RWPE2 (cell line): ENCODE measurements at places on chromosomes 6 and 20.

- no peak overlapping the region for H3K4me3 ChIP-seq
- no peaks in the 10 kb centered on the region for H3K36me3 ChIP-seq
- no peak for DNase-seq
- H3K27me3 ChIP-seq: no peaks in the 10 kb centered on the region
- H3K4me1 ChIP-seq: peaks cover 21% of the 10 kb centered on the region
Measured at GRCh38 chr6:134739299-134740026, 210.4 kb downstream of the ALDH8A1 start.

DNA sequence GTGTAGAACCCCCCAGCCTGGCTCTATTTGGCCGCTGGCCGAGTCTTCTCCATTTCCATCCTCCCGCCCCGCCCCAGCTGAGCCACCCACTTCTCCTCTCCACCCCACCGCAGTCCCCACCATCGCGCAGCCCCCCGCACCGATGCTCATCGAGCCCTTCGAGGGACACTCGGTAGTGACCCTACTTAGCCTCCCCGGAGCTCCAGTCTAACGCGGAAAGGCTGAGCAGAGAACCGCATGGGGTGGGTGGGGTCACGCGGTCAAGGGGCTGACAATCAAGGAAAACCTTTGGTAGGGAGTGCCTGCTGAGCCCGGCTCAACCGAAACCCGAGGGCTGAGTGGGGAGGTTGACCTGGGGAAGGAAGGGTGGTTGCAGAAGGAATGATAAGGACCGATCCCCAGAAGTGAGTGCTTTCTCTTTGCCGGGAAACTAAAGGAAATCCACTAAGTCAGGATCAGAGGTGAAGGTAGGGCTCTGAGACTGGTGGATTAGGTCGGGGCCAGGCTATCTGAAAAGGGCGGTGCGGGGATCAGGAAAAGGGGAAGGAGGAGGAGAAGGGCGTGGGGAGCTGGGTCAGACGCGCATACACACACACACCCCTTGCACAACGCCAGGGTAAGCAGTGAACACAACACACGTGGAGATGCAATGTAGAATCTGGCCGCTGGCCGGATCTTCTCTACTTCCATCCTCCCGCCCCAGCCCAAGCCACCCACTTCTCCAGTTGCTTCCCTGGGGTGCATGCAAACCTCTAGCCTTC, 49.8 kb downstream of the CPXM1 start:
- peaks cover 21% of the 10 kb centered on the region for H3K27me3 ChIP-seq
- no peak for DNase-seq
- no peak overlapping the region for H3K27ac ChIP-seq
- H3K36me3 ChIP-seq: no peaks in the 10 kb centered on the region
- H3K4me1 ChIP-seq: no peaks in the 10 kb centered on the region

DNA sequence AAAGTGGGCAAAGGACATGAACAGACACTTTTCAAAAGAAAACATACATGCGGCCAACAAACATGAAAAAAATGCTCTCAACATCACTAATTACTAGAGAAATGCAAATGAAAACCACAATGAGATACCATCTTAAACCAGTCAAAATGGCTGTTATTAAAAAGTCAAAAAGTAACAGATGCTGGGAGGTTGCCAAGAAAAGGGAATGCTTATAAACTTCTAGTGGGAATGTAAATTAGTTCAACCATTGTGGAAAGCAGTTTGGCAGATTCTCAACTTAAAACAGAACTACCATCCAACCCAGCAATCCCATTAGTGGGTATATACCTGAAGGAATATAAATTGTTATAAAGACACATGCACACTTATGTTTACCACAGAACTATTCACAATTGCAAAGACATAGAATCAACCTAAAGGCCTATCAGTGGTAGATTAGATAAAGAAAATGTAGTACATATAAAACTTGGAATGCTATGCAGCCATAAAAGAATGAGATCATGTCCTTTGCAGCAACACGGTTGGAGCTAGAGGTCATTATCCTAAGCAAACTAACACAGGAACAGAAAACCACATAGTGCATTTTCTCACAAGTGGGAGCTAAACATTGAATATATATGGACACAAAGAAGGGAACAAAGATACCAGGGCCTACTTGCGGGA, 16.3 kb downstream of the CENPQ start:
- DNase-seq: no peak
- no peaks in the 10 kb centered on the region for H3K27me3 ChIP-seq
- H3K4me3 ChIP-seq: no peak overlapping the region
- H3K4me1 ChIP-seq: no peaks in the 10 kb centered on the region
- no peak overlapping the region for H3K27ac ChIP-seq
- H3K36me3 ChIP-seq: peaks cover 35% of the 10 kb centered on the region

DNA sequence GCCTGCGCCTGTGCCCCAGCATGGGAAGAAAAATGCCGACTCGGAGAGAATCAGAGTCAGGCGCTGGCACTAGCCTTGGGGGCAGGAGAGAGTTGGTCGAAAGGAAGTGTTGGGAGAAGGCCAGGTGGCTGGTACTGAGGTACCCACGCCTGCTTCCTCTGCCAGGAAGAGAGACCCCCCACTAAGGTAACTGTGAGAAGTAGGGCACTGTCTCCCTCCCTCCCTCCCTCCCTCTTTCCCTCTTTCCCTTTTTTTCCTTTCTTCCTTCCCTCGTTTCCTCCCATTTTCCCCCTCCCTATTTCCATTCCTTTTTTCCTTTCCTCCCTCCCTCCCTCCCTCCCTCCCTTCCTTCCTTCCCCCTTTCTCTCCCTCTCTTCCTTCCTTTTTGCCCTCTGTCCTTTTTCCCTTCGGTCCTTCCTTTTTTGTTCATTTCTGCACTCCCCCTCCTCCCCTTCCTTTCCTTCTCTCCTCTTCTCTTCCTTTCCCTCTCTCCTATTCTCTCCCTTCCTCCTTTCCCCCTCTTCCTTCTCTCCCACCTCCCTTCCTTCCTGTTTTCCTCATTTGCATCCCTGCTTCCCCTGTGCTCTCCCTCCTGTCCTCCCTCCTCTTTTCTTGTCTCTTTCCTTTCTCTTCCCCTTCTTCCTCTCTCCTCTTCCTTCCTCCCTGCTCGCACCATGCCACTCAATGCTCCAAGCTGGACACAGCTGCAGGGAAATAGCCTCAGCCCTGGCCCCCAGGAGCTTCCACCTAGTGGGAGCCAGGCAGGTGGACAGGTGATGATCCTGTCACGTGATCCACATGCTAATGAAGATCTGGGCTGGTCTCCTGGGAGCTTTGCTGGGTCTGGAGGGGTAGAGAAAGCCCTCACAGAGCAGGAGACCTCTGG, 148.0 kb downstream of the DHX35 start:
- peaks cover 4% of the 10 kb centered on the region for H3K4me1 ChIP-seq
- H3K27me3 ChIP-seq: peaks cover 11% of the 10 kb centered on the region
- H3K27ac ChIP-seq: no peak overlapping the region
- DNase-seq: no peak
- H3K36me3 ChIP-seq: no peaks in the 10 kb centered on the region
- H3K4me3 ChIP-seq: no peak overlapping the region

GRCh38 chr20:37220731-37221130, 40.9 kb downstream of the GHRH start:
- no peak for DNase-seq
- no peak overlapping the region for H3K4me3 ChIP-seq
- no peak overlapping the region for H3K27ac ChIP-seq
- peaks cover 100% of the 10 kb centered on the region for H3K36me3 ChIP-seq
- peaks cover 3% of the 10 kb centered on the region for H3K4me1 ChIP-seq

DNA sequence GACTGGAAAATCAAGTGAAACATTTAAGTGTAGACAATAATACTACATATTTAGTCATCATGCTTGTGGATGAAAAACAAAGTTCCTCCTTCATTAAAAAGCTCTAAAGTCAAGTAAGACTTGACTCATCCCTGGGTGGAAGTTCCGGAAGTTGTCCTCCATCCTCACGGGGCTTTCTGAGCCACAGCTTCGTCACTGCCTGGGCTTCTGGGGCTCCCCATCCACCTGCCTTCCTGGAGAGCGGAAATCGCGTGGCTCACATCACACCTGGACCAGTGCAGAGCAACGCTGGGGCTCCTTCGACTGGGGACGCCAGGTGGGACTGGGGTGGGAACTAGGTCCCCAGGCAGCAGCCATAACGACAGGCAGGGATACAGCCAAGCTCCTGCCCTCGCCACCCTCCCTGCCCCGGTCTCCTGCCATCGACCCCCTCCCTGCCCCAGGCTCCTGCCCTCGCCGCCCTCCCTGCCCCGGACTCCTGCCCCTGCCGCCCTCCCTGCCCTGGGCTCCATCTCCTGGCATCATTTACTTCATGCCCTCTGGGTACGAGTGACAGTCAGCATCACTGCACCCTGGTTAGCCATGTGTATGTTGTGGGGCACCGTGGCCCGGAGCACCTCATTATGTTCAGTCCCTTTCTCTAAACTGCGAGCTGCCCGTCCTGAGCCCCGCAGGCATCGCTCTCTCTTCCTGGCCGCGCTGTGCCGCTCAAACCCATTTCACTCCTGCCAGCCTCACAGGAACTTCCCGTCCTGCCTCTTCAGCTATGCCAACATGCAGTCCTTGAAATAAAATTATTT, 12.9 kb downstream of the THBS2 start:
- H3K36me3 ChIP-seq: no peaks in the 10 kb centered on the region
- H3K27ac ChIP-seq: no peak overlapping the region
- no peaks in the 10 kb centered on the region for H3K4me1 ChIP-seq
- DNase-seq: no peak
- no peak overlapping the region for H3K4me3 ChIP-seq

DNA sequence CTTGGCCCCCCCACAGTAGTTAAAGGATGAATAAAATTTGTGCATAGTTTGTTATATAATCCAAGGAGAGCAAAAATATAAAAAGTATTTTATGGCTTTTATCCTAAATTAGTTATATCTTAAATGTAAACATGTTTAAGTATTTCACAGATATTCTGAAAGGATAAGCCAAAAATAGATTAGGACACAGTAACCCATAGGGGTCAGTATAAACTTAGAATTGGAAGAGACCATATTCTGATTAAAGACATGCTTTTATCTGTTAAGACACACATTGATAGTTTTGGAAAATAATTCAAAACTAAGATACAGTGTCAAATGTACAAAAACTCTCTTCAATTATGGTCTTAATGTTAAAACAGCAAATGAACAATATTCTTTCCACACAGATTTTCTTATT, 4.5 kb upstream of the SERINC1 start:
- no peaks in the 10 kb centered on the region for H3K36me3 ChIP-seq
- no peak overlapping the region for H3K27ac ChIP-seq
- H3K27me3 ChIP-seq: no peaks in the 10 kb centered on the region
- no peak overlapping the region for H3K4me3 ChIP-seq
- DNase-seq: no peak
- H3K4me1 ChIP-seq: peaks cover 3% of the 10 kb centered on the region

DNA sequence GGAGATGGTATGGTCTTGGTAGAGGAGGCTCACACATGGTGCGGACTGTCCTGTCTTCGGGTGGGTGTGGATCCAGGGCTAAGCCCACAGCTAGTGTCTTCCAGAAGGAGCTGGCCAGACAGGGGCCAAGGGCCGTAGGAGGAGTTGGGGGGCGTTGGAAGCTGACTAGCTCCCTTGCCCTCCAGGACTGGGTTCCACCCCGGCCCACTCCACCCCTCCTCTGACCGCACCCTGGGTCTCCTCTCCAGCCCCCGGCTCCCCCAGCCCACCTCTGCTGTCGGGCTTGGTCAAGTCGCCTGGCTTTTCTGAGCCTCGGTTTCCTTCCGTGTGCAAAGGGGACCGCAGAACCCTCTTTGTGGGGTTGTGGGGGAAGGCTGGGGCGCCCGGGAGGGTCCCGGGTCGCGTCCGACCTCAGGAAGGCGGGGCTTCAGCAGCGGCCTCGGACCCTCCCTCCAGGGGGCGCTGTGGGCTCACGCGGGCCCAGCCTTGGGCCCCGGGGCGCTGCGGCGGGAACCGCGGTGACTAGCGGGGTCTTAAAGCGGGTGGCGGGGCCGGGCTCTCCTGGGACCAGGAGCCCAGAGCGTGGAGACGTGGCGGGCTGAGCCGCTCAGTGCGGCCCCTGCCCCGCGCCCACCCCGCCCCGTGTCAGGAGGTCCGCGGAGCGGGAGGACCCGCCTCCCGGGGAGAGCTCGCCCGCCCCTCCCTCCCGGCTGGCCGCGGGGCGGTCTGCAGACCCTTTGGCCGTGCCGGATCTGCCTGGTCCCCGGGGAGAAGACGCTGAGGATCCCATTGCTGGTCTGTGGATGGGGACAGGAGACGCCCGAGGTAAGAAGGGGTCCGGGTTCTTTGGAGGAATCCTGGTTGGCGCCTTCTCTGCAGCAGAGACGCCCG, 5.4 kb downstream of the NPBWR2 start:
- H3K4me3 ChIP-seq: peak overlapping the region; percentile 17
- no peak overlapping the region for H3K27ac ChIP-seq
- peaks cover 44% of the 10 kb centered on the region for H3K27me3 ChIP-seq
- DNase-seq: peak; percentile 79
- H3K4me1 ChIP-seq: no peaks in the 10 kb centered on the region

DNA sequence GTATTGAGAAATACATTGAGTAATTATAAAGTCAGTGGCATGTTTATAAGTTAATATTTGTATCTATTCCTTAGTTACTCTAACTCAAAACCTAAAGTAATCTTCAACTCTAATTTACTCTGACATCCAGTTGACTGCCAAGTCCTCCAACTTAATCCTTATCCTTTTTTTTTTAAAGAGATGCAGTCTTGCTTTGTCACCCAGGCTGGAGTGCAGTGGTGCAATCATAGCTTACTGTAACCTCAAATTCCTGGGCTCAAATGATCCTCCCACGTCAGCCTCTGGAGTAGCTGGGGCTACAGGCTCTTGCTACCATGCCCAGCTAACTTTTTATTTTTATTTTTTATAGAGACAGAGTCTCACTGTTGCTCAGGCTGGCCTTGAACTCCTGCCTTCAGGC, 24.4 kb downstream of the PTPN1 start:
- H3K4me1 ChIP-seq: peaks cover 36% of the 10 kb centered on the region
- no peak overlapping the region for H3K4me3 ChIP-seq
- no peak for DNase-seq

GRCh38 chr6:169932491-169932890, 181.1 kb downstream of the ERMARD start:
- no peaks in the 10 kb centered on the region for H3K27me3 ChIP-seq
- no peak overlapping the region for H3K4me3 ChIP-seq
- no peaks in the 10 kb centered on the region for H3K4me1 ChIP-seq
- no peaks in the 10 kb centered on the region for H3K36me3 ChIP-seq
- no peak overlapping the region for H3K27ac ChIP-seq

DNA sequence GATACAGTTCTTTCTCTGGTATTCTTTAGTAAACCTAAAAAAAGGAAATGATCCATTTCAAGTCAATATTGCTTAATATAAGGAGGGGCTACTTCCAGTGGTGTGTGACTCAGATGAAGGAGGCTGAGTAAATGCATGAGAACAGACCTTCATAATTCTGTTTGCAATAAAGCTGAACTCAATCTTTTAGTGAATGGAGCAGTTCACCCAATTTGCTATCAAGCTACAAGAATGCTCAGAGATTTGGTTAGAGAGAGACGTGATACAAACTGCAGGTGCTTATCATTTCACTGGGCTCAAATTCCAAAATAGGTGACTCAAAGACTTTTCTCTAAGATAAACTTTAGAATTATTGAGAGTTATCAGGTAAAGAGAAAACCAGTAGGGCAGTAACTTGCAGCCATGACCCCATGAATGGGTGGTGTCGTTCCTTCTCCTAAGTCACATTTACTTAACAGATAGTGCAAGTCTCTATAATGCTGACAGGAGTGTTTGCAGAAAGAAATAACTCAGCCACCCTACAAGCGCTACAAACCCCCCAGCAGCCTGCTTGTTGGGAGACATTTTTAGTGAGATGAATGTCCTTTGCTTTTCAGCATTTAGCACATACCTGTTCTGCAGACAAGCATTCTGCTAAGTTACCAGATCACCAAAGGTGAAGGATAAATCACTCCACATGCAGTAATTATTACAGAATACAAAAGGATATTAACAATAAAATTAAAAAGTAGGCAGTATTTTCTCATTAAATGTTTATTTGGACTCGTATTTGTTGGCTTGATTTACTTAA, 16.4 kb upstream of the BLOC1S5 start:
- no peak overlapping the region for H3K4me3 ChIP-seq
- no peak for DNase-seq
- H3K27ac ChIP-seq: peak overlapping the region; percentile 63
- H3K27me3 ChIP-seq: no peaks in the 10 kb centered on the region
